AG08395 (cell line): ENCODE measurements at places on chromosomes 11 and 22.

GRCh38 chr22:37913233-37913721 lies 7.2 kb downstream of the MICALL1 start:
- DNase-seq: no peak

DNA sequence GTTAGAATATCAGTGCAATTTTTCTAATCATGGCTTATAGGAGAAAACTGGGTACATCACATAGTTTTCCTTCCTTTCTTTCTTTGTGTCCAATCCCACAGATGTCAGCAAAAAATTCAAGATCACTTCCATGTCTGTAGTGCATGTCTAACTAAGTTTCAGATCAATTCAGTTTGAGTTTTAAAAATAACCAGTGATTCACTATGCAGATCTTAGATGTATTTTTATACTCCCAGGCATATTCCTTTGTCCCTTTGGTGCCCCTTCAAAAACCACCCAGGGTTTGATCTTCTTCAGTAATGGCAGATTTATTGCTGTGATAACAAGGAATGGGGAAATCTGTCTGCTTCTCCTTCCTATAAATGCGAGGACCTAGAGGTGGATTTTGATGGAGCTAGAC lies 915.6 kb downstream of the METTL15 start:
- DNase-seq: no peak

- DNase-seq: peak; percentile 17
Observed at GRCh38 chr22:27876684-27877083, 42.4 kb downstream of the PITPNB start.

GRCh38 chr11:83116015-83116641 lies 40.8 kb upstream of the PCF11 start:
- no peak for DNase-seq

GRCh38 chr11:7665473-7666291 lies 7.6 kb downstream of the CYB5R2 start:
- peak; percentile 85 for DNase-seq

DNA sequence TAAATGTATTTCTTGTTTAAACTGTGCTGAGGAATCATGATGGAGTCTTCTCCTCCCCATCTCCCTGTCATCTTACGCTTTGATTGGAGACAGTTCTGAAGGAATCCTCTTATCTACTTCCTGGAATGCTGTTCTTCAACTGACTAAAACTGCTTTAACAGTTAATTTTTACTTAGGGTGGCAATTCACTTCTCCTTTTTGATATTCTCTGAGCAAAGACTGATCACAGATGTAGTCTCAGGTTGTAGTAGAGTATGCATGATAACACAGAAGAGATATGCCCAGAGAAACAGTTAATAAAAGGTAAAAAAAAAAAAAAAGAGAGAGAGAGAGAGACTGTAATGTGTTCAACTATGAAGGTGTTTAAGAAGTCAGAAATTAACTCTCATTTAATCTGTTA lies 1.4 kb upstream of the CASP5 start:
- no peak for DNase-seq

DNA sequence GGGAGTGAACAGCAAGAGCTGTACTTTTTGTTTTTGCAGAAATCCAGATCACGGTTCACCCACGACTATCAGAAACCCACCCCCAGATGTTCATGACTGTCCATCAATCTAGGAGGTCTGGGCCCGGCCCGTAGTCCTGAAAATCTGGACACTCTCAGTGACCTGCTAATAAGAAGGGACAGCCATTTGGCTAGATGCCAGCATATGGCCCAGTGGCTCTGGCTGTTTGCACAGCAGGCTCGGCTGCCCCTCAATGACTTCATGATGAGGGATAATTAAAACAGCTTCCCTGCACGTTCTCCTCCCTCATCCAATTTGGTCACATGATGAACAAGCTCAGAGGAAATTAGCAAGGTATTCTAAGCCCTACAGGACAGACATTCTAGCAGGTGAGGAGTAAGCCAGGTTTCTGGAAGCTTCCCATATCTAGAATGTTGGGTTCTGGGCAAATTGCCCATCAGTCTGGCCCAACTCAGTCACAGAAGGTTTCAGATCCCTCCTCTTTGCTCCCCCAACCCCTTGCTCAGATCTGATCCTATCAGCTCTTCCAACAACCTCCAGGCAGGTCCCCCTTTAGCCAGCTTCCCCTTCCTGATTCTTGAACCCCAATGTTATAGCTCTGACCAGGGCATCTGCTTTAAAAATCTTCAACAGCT lies 397.3 kb downstream of the SHANK2 start:
- no peak for DNase-seq

GRCh38 chr11:9688716-9689511 lies 25.0 kb downstream of the SWAP70 start:
- peak; percentile 71 for DNase-seq

GRCh38 chr11:27287205-27287604 lies 75.8 kb downstream of the CCDC34 start:
- no peak for DNase-seq
